ENCODE measurements at places on chromosomes 3 and 15. TPM values are rescaled to one million over a fixed set of nuclear protein-coding genes. Genes with fewer than 3 reads are reported as not detected.

The ARL14 gene
- not detected for total RNA-seq

The CYP19A1 gene
- not detected for total RNA-seq

The CCR9 gene
- total RNA-seq = 19.4 TPM

The CCR5 gene
- 44.3 TPM for total RNA-seq

The GOLGA8J gene
- total RNA-seq = 0.80 TPM

The PAK6 gene
- total RNA-seq = 1.3 TPM

The VEPH1 gene
- not detected for total RNA-seq

The TUSC7 gene
- not detected for total RNA-seq

The C3orf52 gene
- 2.1 TPM for total RNA-seq

The COL8A1 gene
- total RNA-seq = not detected

The GPR171 gene
- total RNA-seq = 142 TPM

The IQCH gene
- 2.2 TPM for total RNA-seq

The PPP1R14D gene
- not detected for total RNA-seq

The FEZF2 gene
- total RNA-seq = not detected

The ZNF609 gene
- total RNA-seq = 52.2 TPM

All from activated naive CD8-positive, alpha-beta T cell treated with anti-CD3 and anti-CD28 coated beads, Interleukin-2, amount 10 ng/mL, durations not matched to agents 7 days and 5 days (primary cell).